SK-N-SH (cell line): ENCODE measurements at places on chromosomes 13 and 19. TPM values are rescaled to one million over a fixed set of nuclear protein-coding genes. Genes with fewer than 3 reads are reported as not detected.

FAM124A gene
- 1.5 and 2.0 TPM in 2 replicates for polyA plus RNA-seq

MYO1F gene
- polyA plus RNA-seq, result 0.24 and 0.51 TPM in 2 replicates

RDH8 gene
- 0.03 TPM in 1 of 2 replicates, not detected in the other for polyA plus RNA-seq

PLK5 gene
- 0.03 TPM in 1 of 2 replicates, not detected in the other for polyA plus RNA-seq

ZSCAN1 gene
- polyA plus RNA-seq, result not detected in 2 replicates

CEACAM21 gene
- polyA plus RNA-seq, result not detected in 2 replicates

FUT1 gene
- 0.03 and 0.08 TPM in 2 replicates for polyA plus RNA-seq

GRCh38 chr13:84810781-84811180, 928.5 kb upstream of the SLITRK1 start:
- H3K27ac ChIP-seq, result peak overlapping the region; percentile 55
- H3K4me3 ChIP-seq, result no peak overlapping the region
- H3K4me1 ChIP-seq, result no peaks in the 10 kb centered on the region
- H3K36me3 ChIP-seq, result no peaks in the 10 kb centered on the region
- no peak for DNase-seq

- no peak overlapping the region for H3K4me3 ChIP-seq
- no peaks in the 10 kb centered on the region for H3K36me3 ChIP-seq
- no peak overlapping the region for H3K27ac ChIP-seq
- DNase-seq, result no peak
Measured at GRCh38 chr13:111399776-111400538, 79.5 kb downstream of the TEX29 start.

DNA sequence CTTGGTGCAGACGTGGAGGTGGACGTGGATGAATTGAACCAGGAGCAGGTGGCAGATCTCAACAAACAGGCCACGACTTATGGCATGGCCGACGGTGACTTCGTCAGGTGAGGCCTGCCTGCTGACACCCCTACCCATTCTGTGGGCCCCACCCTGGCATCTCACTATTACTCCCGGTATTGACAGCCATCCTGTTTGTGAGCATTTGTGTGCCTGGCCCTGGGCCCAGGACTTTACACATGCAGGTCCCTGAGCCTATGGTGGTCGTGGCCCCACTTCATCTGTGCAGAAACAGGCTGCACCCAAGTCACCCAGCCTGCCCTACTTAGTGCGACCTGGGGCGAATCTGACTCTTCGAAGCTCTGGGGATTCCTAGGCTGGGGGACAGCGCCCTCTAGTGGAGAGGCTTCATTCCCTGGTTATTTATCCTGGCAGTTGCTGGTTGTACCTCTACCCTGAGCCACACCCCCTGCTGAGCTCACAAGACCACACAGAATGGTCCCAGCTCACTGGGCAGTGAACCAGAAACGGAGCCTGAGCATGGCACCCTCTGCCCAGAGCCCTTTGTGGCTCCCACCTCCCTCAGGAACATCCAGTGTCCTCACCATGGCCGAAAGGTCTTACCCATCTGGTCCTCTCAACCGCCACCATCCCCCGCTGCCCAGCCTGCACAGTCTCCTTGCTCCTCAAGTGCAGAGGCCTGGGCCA, 16.9 kb downstream of the ZNF296 start:
- peak; percentile 87 for DNase-seq
- H3K36me3 ChIP-seq, result peaks cover 38% of the 10 kb centered on the region

DNA sequence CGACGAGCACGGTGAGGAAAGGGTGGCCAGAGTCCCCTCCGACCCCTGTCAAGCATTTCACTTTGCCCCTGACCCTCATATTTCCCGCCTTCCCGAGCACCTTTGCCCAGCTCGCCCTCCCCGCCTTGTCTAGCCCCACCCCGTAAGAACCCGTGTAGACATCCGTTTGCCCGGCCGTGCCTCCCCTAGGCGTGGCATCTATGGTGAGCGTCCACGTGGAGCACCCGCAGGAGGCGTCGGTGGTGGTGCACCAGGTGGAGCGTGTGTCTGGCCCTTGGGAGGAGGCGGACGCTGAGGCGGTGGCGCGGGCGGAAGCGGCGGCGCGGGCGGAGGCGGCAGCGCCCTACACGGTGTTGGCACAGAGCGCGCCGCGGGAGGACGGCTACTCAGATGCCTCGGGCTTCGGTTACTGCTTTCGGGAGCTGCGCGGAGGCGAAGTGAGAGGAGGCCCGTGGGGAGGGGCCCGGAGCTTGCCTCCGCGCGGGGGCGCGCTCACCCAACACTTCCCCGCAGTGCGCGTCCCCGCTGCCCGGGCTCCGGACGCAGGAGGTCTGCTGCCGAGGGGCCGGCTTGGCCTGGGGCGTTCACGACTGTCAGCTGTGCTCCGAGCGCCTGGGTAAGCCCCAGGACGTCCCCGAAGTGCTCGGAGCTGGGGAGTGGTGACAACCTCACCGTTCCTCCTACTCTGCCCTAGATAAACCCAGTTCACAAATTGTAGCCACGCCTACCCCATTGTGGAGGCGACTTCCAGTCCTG, 4.2 kb downstream of the LTBP4 start:
- H3K27me3 ChIP-seq, result no peaks in the 10 kb centered on the region
- DNase-seq, result peak; percentile 78
- peak overlapping the region; percentile 62 for H3K4me3 ChIP-seq
- no peaks in the 10 kb centered on the region for H3K36me3 ChIP-seq
- H3K27ac ChIP-seq, result peak overlapping the region; percentile 55; the same call in 1 of the 2 replicates
- H3K4me1 ChIP-seq, result peaks cover 49% of the 10 kb centered on the region; the same call in 1 of the 2 replicates

- peaks cover 12% of the 10 kb centered on the region for H3K36me3 ChIP-seq
- H3K4me1 ChIP-seq, result peaks cover 14% of the 10 kb centered on the region
- H3K27me3 ChIP-seq, result no peaks in the 10 kb centered on the region
- no peak for DNase-seq
Measured at GRCh38 chr19:8370176-8371010, 6.4 kb downstream of the ANGPTL4 start.

GRCh38 chr19:5621945-5622464, 571 bp downstream of the SAFB2 start:
- H3K4me1 ChIP-seq, result peaks cover 10% of the 10 kb centered on the region; the same call in 1 of the 2 replicates
- DNase-seq, result peak; percentile 29
- peaks cover 43% of the 10 kb centered on the region for H3K36me3 ChIP-seq
- H3K4me3 ChIP-seq, result peak overlapping the region; percentile 98
- no peaks in the 10 kb centered on the region for H3K27me3 ChIP-seq
- H3K27ac ChIP-seq, result peak overlapping the region; percentile 92

- no peaks in the 10 kb centered on the region for H3K4me1 ChIP-seq
- no peak overlapping the region for H3K27ac ChIP-seq
- H3K36me3 ChIP-seq, result no peaks in the 10 kb centered on the region
- no peak overlapping the region for H3K4me3 ChIP-seq
- peaks cover 17% of the 10 kb centered on the region; the same call in 1 of the 2 replicates for H3K27me3 ChIP-seq
- no peak for DNase-seq
Measured at GRCh38 chr13:45544520-45544919, 71.0 kb downstream of the ERICH6B start.
